ENCODE measurements at places on chromosomes 1 and 21.

DNA sequence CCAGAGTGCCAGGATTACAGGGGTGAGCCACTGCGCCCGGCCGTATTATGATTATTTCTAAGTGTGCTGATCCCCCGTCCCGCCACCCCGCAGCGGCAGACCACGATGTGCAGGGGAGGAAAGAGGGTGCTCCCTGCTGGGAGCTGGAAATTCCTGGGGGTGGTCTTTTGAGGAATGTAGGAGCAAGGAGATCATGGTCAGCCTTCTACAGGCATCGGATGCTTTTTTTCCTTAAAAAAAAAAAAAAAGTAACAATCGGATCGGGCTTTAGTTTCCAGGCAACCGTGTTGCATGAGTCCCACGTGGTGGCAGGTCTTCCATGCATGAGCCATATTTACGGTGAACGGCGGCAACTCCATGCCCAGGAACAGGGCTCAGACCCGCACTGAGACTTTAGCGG, 74.2 kb upstream of the COX20 start:
- no peak for DNase-seq
- H3K4me3 ChIP-seq, result no peak overlapping the region
- H3K27ac ChIP-seq, result no peak overlapping the region
- peaks cover 1% of the 10 kb centered on the region for H3K27me3 ChIP-seq
- H3K36me3 ChIP-seq, result no peaks in the 10 kb centered on the region

DNA sequence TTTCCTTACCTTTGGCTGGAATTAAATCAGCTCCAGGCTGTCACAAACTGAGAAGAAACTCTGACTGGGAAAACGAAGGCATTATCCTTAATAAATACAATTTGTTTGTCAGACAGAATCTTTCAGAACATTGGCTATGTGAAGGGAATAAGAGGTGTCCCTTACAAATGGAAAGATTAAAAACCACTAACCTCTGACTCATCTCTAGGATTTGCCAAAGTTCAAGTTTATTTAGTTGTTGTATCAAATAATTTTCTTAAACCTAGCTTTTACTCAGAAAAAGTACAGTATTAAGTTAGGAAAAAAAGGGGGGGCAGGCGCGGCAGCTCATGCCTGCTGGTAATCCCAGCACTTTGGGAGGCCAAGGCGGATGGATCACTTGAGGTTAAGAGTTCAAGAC, 15.7 kb downstream of the SERTAD4 start:
- H3K4me1 ChIP-seq, result no peaks in the 10 kb centered on the region
- no peak for DNase-seq
- H3K4me3 ChIP-seq, result no peak overlapping the region
- H3K27me3 ChIP-seq, result no peaks in the 10 kb centered on the region

DNA sequence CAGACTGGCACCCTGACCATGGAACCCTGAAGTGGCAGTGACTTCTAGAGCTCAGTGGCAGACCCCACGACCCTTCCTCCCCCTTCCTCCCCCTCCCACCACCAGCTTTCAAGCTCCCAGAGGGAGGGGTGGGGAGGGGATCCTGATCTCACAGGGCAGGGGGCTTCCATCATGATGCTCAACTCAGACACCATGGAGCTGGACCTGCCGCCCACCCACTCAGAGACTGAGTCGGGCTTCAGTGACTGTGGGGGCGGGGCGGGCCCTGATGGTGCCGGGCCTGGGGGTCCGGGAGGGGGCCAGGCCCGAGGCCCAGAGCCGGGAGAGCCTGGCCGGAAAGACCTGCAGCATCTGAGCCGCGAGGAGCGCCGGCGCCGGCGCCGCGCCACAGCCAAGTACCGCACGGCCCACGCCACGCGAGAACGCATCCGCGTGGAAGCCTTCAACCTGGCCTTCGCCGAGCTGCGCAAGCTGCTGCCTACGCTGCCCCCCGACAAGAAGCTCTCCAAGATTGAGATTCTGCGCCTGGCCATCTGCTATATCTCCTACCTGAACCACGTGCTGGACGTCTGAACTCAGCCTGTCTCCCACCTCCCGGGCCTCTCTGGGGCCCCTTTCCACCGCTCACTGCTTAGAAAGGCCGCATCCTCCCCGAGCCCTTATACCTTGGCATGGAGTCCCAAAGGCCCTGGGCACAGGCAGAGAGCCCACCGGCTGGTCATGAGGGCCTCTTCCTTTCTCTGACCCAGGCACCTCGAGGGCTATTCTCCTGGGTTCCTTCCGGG, 3.9 kb downstream of the NHLH1 start:
- H3K4me1 ChIP-seq, result no peaks in the 10 kb centered on the region
- no peak for DNase-seq
- H3K27ac ChIP-seq, result no peak overlapping the region

DNA sequence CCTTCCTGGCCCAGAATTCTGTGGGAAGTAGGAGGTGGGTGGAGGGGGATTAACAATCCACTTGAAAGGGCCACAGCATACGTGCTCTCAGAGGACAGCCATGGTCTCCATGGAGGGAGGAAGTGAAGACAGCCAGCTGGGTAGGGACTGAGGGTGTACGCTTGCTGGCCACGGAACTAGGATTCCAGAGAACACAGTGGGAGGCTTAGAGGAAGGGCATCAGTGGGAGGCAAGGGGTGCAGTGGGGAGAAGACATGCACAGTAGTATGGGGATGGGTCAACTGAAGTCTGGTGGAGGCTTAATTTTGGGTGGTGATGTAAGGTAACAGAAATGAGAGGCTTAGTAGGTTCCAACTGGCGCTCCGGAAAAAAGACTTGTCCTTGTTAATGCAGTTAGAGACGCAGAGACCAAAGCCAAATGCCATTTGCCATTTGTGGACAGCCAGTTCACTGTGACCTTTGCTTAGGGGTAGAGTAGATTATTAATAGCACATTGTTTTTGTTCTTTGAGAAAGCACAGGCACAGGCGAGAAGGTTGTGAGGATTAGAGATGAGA, 103.0 kb downstream of the ZSCAN20 start:
- no peaks in the 10 kb centered on the region for H3K36me3 ChIP-seq
- H3K27me3 ChIP-seq, result no peaks in the 10 kb centered on the region
- H3K4me1 ChIP-seq, result peaks cover 3% of the 10 kb centered on the region
- peak overlapping the region; percentile 81 for H3K27ac ChIP-seq
- DNase-seq, result no peak
- no peak overlapping the region for H3K4me3 ChIP-seq

- no peaks in the 10 kb centered on the region for H3K27me3 ChIP-seq
- no peaks in the 10 kb centered on the region for H3K36me3 ChIP-seq
- no peak overlapping the region for H3K4me3 ChIP-seq
- H3K4me1 ChIP-seq, result no peaks in the 10 kb centered on the region
Observed at GRCh38 chr21:43015906-43016540, 41.7 kb downstream of the PKNOX1 start.

- H3K4me1 ChIP-seq, result no peaks in the 10 kb centered on the region
- H3K27me3 ChIP-seq, result no peaks in the 10 kb centered on the region
- no peak overlapping the region for H3K4me3 ChIP-seq
- no peak overlapping the region for H3K27ac ChIP-seq
- H3K36me3 ChIP-seq, result no peaks in the 10 kb centered on the region
Observed at GRCh38 chr1:9881838-9882249, 28.2 kb downstream of the CTNNBIP1 start.

DNA sequence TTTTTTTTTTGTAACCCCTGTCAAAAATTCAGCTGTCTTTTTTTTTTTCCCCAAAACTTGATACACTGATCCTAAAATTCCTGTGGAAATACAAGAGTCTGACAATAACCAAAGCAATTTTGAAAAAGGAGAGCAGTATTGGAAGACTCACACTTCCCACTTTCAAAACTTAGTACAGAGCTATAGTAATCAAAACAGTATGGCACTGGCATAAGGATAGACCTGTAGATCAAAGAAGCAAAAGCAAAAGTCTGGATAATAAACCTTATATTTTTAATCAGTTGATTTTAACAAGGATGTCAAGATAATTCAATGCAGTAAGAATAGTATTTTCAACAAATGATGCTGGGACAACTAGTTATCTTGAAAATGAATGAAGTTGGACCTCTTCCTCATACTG, 17.3 kb downstream of the FBXO28 start:
- H3K27ac ChIP-seq, result no peak overlapping the region
- H3K27me3 ChIP-seq, result no peaks in the 10 kb centered on the region

DNA sequence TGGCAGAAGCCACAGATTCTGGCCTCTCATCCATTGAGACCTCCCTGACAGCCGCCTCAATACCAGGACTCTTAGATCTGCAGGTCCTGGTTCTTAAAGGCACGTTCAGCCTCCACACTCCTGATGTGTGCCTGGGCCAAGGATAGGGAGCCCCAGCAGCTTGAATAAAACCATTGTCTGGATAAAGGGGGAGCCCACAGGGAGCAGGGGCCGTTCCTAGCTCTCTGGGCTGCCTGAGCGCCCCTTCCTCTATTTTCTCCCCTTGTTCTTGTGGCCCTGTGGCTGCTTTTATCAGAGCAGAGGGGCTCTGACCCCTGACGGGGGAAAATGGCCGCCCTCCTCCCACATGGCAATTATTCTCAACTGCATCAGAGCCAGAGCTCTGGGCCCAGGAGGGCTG, 200.8 kb downstream of the HUNK start:
- no peaks in the 10 kb centered on the region for H3K27me3 ChIP-seq
- H3K36me3 ChIP-seq, result no peaks in the 10 kb centered on the region
- H3K4me3 ChIP-seq, result no peak overlapping the region
- H3K27ac ChIP-seq, result no peak overlapping the region
- no peak for DNase-seq

DNA sequence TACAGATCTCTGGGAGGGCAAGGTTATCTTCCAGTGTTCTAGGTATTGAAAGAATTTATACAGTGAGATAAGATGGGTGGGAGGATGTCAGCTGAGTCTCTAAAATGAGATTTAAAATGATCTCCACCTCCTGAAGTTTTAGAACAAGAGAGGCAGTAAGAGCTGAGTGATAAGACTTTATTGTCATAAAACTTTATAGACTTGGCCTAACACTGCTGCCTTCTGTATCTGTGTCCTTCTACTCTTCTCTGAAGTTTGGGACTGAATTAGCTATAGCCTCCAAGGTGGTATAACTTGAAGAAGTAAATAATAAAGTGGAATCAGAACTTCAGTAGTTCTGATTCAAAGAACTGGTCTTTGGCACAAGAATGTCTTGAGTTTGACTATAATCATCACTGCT, 48.3 kb downstream of the SUCO start:
- no peaks in the 10 kb centered on the region for H3K27me3 ChIP-seq
- H3K27ac ChIP-seq, result no peak overlapping the region
- no peak overlapping the region for H3K4me3 ChIP-seq
- no peaks in the 10 kb centered on the region for H3K4me1 ChIP-seq
- no peaks in the 10 kb centered on the region for H3K36me3 ChIP-seq

DNA sequence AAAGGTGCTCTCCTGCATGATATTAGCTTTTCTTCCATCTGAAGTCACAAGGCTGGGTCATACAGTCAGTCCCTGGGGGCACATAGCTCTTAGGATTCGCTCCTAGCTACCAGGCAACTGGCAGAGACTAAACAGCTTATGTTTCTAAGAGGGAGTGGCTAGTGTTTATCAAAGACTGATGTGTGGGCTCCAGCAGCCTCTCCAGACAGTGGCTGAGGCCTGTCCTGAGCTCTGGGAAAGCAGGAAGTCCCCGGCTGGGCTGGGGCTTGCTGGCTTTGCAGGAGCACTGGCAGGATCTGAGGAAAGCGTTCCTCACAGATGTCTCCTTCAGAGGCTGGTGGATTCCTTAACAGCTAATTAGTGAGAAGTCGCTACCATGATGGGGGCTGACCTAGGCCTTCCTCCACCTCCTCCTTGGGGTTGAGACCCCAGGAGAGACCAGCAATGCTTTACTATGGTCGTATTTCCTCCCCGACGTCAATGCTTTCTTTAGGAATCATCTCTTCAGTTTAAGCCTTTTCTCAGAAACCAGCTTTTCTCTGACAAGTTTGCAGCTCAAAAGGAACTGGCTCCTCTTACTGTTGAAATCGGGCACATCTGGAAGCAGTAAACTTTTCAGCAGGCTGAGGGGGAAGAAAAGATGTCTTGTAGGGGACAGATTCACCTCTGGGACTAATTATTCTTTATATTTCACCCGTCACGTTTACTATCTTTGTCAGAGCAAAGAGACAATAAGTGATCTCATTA, 33.5 kb upstream of the HHAT start:
- H3K27ac ChIP-seq, result no peak overlapping the region
- no peaks in the 10 kb centered on the region for H3K27me3 ChIP-seq
- H3K36me3 ChIP-seq, result no peaks in the 10 kb centered on the region
- H3K4me1 ChIP-seq, result no peaks in the 10 kb centered on the region
- peak; percentile 76 for DNase-seq

DNA sequence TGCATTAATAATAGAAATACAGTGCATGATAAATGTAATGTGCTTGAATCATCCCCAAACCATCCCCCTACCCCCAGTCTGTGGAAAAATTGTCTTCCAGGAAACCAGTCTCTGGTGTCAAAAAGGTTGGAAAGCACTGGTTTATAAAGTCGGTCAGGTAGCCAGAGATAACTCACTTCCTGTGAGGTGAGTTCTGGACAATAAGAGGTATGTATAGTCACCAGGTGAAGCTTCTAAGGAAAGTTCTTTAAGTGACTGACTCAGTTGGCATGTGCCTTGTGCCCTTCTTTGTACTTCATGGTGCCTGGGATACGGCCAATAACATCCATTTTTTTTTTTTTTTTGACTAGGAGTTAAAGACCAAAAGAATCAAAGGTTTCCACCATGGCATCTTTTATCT, 103.7 kb downstream of the GPATCH2 start:
- no peaks in the 10 kb centered on the region for H3K27me3 ChIP-seq
- no peak overlapping the region for H3K4me3 ChIP-seq
- H3K36me3 ChIP-seq, result no peaks in the 10 kb centered on the region
- no peak for DNase-seq
- H3K27ac ChIP-seq, result no peak overlapping the region
- H3K4me1 ChIP-seq, result peaks cover 3% of the 10 kb centered on the region

- no peaks in the 10 kb centered on the region for H3K27me3 ChIP-seq
- no peaks in the 10 kb centered on the region for H3K36me3 ChIP-seq
- H3K4me3 ChIP-seq, result no peak overlapping the region
- H3K4me1 ChIP-seq, result no peaks in the 10 kb centered on the region
- no peak for DNase-seq
Observed at GRCh38 chr1:186781730-186782129, 47.0 kb upstream of the PLA2G4A start.

DNA sequence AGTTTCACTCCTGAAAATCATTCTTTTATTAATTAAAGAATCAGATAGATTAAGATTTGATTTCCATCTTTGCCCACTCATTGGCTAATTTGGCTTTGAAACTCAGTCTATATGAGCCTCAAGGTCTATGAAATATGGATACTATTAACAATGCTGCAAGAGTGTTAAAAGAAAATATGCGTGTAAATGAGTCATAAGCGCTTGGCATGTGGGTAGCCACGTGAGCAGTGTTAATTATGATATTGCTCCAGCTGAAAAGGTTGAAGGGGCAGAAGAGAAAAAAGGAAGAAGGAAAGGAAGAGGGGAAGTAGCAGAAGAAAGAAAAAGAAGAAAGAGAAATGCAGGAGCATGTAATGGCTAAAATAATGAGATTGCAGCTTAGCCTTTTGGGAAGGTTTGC, 151.4 kb downstream of the CHRM3 start:
- no peaks in the 10 kb centered on the region for H3K4me1 ChIP-seq
- no peaks in the 10 kb centered on the region for H3K27me3 ChIP-seq
- H3K4me3 ChIP-seq, result no peak overlapping the region
- no peak for DNase-seq

GRCh38 chr1:87810166-87810565, 481.5 kb downstream of the LMO4 start:
- H3K36me3 ChIP-seq, result no peaks in the 10 kb centered on the region
- no peak overlapping the region for H3K27ac ChIP-seq
- H3K4me3 ChIP-seq, result no peak overlapping the region
- no peaks in the 10 kb centered on the region for H3K27me3 ChIP-seq
- DNase-seq, result no peak
- no peaks in the 10 kb centered on the region for H3K4me1 ChIP-seq

All from aorta (tissue), 5 donors.